CD4-positive, alpha-beta T cell (primary cell): ENCODE measurements at places on chromosomes 5 and 9.

DNA sequence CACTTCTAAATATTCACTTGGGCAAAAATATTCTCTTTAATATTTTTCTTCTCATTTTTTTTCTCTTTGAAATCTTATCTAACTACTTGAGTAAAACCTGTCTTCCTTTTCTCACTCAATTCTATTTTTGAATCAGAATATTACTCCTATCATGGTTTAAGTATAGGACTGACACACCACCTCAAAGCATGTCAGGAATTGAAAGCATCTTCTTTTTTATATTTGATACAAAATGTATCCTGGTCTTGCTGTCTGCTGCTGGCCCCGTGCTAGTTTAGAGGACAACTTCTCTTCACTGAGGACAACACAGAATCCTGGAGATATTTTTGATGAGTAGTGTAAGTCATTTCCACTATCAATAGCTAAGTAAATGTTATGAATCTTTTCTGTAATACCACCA, 383.6 kb downstream of the GADD45G start:
- DNase-seq, result no peak

GRCh38 chr9:127982912-127983311, 2.1 kb upstream of the EEIG1 start:
- DNase-seq, result no peak

DNA sequence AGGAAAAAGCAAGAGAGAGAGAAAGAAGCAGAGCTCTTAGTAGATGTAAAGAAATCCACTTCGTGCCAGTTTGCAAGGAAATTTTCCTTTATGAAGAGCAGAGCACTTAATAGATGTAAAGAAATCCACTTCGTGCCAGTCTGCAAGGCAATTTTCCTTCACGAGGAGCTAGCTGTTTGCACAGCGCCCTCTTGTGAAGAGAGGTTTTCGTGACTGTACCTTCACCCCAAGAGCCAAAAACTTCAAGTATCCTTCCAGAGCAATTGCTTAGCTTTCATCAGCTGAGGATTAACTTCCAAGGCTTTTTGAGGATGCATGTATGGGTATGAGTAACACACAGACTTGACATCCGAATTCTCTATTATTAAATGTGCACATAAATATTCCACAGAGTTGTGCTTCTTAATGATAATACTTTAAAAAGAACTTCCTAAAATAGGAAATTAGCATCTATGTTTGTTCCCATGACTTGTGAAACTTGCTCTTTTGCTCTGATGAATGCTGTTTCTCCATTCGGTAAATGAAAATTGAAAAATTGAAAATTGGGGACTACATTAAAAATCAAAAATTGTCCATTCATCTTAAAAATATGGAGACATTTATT, 525.6 kb downstream of the PDE4D start:
- DNase-seq, result peak; percentile 38

GRCh38 chr9:93098236-93098946, 2.4 kb downstream of the CARD19 start:
- peak; percentile 77 for DNase-seq

GRCh38 chr5:54658010-54658409, 140.5 kb downstream of the SNX18 start:
- DNase-seq, result no peak

- no peak for DNase-seq
These were observed 49.6 kb upstream of the TNFSF15 start for GRCh38 chr9:114855488-114855887.

GRCh38 chr5:135393691-135394090, 5.3 kb downstream of the MACROH2A1 start:
- DNase-seq, result no peak

GRCh38 chr5:95670568-95670967, 12.2 kb downstream of the SPATA9 start:
- DNase-seq, result no peak

- DNase-seq, result no peak
These were observed 326.6 kb downstream of the ARL15 start for GRCh38 chr5:53983568-53984460.

GRCh38 chr5:378301-378891, 56.9 kb downstream of the AHRR start:
- no peak for DNase-seq

GRCh38 chr9:98994172-98995058, 50.7 kb downstream of the COL15A1 start:
- no peak for DNase-seq

DNA sequence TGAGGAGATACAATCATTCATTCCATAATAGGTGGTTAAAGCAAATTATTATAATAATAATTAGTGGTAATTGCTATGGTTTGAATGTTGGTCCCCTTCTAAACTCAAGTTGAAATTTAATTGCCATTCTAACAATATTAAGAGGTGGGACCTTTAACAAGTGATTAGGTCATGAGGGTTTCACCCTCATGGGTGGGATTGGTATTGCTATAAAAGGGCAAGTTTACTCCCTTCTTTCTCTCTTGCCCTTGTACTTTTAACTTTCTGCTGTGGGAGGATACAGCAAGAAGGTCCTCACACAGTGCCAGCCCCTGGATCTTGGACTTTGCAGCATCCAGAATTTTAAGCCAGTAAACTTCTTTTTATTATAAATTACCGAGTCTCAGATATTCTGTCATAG, 101.9 kb upstream of the PARP8 start:
- DNase-seq, result no peak

- DNase-seq, result no peak
These were observed 274.8 kb downstream of the DOCK8 start for GRCh38 chr9:489198-490197.

DNA sequence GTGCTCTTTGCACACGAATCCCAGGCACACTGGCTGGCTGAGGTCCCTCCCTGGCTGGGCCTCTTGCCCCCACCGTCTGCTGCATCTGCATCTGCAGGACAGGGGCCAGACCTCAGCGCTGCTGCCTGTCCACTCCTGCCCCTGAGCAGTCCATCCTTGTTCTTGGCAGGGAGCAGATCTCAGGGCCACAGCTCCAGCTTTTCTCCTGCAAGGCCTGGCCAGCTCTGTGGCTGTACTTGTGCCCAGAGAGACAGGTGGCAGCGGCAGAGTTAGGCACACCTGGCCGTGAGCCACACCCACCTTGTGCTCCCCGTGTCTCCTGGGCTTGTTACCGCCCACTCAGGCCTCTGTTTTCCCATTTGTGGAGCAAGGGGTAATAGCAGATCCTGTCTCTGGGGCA, 13.9 kb downstream of the NEK6 start:
- DNase-seq, result no peak

DNA sequence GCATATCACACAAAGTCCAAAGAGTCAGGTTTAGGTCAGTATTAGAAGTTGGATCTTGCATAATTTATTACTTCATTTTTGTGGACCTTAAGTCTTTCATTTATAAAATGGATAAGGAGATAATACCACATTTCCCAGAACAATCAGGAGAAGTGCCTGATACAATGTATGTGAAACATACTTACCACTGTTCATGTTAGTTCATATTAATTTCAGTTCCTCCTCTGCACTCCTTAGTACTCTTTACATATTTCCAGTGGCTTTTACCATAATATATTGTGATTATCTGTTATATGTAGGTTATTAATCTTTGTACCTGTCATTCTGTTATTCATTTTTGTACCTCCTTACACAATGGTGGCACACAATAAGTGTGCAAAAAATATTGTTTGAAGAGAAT, 214.4 kb downstream of the ARL15 start:
- DNase-seq, result no peak

DNA sequence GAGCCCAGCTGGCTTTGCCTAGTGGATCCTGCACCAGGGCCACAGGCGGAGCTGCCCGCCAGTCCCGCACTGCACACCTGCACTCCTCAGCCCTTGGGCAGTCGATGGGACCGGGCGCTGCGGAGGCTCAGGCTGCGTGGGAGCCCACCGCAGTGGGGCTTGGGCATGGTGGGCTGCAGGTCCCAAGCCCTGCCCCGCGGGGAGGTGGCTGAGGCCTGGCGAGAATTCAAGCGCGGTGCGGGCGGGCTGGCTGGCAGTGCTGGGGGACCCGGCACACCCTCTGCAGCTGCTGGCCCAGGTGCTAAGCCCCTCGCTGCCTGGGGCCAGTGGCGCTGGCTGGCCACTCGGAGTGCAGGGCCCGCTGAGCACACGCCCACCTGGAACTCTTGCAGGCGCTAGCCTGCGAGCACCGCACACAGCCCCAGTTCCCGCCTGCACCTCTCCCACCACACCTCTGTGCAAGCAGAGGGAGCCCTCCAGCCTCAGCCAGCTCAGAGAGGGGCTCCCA, 125.7 kb upstream of the OTULINL start:
- no peak for DNase-seq

GRCh38 chr5:176773408-176774035, 36.8 kb upstream of the UNC5A start:
- no peak for DNase-seq

- DNase-seq, result no peak
These were observed 484.7 kb downstream of the ELAVL2 start for GRCh38 chr9:23341346-23341745.

DNA sequence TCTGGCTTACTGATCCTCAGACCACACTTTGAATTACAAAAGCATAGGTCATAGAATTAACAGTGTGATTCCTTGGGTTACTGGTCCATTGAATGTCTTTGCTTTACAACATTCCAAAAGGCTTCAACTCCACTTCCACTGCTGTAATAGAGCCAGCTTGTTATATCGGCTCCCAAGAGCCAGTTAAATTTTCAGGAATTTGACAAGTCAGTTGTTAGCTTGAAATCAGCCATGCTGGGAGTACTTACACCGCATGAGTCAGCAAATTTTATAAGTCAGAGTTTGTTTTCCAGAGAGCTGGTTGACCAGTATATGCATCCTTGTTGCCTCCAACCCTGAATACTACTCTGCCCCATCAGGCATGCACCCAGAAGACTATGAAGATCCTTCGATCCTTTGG, 73.1 kb downstream of the FOXB2 start:
- DNase-seq, result no peak

GRCh38 chr9:5629312-5630080, 589 bp downstream of the RIC1 start:
- DNase-seq, result peak; percentile 19

DNA sequence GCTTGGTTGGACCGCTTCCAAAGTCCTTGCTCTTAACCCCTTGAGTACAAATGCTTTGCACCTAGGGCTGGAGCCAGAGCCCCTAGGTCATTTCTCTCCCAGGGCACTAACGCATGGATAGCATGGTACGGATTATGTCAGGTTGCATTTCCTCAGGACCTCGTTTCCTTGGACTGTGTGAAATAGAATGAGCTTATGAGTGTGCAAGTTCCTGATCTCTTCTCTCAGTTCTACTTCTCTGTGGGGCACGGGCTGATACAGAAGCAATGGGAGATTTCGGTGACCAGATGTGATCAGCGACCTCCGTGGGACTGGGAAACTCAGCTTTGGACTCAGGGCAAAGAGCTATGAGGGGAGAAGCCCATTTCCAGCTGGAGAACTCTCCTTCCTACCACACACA, 14.2 kb downstream of the SPARC start:
- no peak for DNase-seq

DNA sequence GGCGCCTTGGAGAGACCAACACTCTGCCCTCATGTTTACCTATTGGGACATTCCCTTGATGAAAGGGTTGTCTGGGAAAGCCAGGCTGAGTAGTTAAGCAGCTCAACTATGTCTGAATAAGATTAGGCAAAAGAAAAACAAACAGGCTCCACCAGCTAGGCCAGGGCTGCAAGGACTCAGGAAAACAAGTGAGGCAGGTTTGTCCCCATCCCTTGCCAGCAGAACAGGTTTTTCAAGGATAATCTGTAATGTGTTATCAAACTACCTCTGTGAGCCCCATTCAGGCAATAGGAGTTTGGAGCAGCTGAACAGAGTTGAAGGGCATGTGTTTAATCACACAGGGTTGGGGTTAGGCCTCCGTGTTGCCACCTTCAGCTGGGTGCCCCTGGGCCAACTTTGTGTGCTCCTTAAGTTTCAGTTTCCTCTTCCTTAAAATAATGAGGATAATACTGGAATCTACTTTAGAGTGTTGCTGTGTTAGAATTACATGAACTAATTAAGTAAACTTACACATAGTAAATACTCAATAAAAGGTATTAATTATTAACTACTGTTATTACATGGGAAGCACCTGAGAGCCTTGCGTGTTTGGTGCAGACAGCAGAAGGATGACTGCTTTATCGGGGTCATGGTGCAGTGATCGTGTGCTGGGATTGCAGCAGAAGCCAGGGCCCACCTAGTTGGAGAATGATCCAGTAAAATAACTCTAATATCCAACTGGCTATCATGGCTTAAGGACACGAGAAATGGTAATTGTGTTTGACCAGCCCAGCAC, 72.1 kb upstream of the ATP10B start:
- DNase-seq, result no peak

DNA sequence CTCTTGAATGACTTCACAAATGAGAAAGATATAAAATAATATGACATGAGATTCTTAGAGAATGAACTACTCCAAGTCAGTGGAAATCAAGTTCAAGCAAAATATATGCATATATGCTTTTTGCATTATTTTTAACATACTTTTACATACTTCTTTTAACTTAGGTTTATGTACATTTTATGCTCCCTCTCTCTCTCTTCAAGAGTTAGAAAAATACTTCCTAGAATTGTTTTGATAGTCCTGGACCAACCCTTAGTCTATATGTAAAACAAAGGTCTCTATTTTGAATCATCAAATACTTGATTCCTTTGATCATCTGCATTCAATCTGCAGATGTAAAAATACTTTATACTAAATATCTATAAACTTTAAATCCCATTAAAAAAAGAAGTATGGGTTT, 187.8 kb downstream of the DEPDC1B start:
- no peak for DNase-seq

DNA sequence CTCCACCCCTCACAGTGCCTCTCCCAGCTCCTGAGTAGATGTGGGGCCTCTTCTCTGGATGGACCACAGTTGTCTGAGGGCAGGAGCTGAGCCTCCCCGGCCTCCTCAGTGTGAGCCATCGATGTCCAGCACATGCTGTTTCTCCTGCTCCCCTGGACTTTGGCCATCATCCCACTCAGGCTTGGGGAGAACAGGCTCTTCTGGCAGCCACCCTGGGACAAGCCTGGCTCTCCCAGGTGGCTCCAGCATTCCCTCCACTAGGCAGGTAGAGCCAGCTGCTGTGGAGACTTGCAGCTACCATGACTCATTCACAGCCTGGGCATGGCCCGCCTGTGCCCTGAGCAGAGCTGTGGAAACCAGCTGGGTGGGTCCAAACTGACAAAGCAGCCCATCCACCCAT, 77.0 kb downstream of the CSNK1A1 start:
- no peak for DNase-seq

DNA sequence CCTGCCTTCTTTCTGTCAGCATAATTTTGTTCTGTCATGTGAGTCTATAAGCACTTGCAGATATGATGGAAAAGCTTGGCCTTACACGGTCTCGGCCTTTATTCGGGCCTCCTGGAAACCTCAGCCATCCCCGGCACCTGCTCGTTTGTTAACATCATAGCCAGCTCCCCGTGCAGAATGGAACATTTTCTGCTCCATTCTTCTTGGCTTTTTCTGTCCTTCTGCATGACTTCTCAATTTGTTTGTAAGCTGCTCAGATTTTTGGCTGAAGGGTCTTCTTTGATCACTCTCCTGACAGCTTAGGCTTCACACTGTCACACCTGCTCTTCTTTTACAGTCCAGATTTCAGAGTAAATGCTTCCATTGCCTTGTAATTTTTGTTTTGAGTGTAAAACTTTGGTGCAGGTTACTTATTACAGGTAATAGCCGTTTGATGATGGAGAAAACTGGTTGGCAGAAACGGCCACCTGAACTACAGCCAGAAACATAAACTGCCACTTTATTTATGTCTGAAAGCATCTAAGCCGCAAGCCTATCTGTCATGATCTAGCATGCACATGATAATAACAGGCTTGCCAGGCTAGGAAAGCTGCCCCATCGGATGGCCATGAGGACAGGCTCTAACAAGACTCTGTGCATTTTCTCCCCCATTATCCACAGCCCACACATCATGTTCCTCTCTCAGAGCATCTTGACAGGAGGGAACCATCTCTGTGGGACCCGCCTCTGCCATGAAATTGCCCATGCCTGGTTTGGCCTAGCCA, 197.0 kb downstream of the AOPEP start:
- no peak for DNase-seq
